Activated CD4-positive, alpha-beta T cell treated with anti-CD3 and anti-CD28 coated beads for 4 hours (primary cell): ENCODE measurements at places on chromosomes 12 and 14.

DNA sequence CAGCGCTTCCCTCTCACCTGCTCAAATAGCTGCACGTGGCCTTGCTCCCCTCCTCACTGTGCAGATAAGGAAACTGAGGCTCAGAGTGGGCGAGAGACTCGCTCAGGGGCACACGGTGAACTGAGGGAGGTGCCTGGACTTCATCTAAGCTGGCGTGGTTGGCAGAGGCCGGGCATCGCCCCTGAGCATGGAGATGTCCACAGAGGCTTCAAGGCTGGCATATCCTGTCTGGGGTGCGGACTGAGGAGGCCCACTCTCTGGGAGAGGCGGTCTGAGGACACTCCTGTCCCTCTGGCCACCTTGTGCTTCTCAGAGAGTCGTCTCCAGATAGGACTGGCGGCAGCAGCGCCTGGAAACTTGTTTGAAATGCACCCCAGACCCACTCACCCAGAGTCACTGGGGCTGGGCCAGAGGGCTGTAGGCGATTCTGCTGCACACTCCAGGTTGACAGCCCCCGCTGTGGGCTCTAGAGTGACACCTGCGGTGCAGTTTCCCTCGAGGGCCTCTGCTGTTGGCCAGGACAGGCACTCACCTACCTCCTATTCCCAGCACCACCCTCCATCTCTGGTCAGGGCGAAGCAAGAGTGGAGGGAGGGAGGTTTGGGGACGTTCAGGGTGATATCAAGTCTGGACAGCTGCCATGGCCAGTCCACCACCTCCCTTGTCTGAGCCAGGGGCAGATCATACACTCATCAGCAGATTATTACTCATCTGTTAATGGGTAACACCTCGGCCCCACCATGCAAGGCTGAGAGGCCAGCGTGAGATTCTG lies 11.2 kb upstream of the LBHD2 start:
- DNase-seq, result no peak

GRCh38 chr14:30528778-30529642 lies 29.9 kb upstream of the G2E3 start:
- DNase-seq, result no peak

DNA sequence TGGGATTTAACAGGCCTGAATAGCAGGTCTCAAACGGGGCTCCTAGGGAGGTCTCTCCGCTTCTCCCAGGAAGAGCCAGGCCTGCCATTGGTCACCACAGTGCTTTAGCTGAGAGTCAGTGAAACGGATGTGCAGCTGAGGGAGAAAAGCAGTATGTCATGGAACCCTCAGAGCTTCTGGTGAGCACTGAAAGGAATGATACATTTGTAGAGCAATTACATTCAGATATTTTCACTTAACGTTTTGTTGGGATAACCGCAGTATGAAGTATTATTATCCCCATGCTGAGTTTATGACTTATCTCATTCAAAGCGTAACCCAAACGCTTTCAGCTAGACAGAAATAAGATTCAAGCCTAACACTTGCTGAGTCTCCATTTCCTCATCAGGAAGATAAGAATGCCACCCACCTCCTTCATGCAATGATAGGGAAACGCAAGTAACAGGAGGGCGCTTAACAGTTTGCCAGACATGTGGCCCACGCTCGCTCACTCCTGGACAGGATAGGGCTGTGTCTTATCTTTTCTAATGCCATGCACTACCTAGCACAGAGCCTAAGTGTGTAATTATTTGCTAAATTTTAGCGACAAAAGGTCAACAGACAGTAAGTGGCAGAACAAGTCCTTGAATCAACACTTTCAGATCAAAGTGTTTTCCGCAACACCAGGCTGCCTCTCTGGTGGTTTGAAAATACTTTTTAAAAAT lies 28.2 kb downstream of the DAD1 start:
- peak; percentile 34 for DNase-seq

GRCh38 chr12:90102957-90103652 lies 394.5 kb upstream of the ATP2B1 start:
- peak; percentile 3 for DNase-seq

DNA sequence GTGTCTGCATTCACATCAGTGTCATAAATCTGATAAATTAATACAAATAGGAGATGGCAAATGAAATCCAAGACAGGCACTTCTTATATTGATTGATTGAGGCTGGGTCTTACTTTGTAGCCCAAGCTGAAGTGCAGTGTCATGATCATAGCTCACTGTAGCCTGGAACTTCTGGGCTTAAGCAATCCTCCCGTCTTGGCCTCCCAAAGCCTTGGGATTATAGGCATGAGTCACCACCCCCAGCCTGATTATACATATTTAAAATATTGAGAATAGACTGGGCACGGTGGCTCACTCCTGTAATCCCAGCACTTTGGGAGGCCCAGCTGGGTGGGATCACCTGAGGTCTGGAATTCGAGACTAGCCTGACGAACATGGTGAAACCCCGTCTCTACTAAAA lies 51.3 kb downstream of the MARK3 start:
- DNase-seq, result no peak

- DNase-seq, result no peak
These were observed 34.5 kb upstream of the FRS2 start for GRCh38 chr12:69435644-69436043.

DNA sequence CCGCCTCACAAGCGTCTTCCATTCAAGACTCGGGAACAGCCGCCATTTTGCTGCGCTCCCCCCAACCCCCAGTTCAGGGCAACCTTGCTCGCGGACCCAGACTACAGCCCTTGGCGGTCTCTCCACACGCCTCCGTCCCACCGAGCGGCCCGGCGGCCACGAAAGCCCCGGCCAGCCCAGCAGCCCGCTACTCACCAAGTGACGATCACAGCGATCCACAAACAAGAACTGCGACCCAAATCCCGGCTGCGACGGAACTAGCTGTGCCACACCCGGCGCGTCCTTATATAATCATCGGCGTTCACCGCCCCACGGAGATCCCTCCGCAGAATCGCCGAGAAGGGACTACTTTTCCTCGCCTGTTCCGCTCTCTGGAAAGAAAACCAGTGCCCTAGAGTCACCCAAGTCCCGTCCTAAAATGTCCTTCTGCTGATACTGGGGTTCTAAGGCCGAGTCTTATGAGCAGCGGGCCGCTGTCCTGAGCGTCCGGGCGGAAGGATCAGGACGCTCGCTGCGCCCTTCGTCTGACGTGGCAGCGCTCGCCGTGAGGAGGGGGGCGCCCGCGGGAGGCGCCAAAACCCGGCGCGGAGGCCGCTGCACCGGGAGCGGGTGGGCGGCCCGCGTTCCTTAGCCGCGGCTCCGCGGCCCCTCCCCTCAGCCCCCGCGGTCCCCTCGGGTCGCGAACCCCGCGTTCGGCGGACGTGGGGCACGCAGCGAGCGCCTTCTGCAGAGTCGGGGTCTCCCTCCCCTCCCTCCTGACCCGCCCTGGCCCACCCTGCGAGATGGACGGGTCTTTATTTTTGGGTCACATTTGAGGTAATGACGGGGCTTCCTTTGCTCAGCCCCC lies at the start of gene UBC:
UBC (minus strand) TSS at position 259 of the 847 bp plus-strand sequence. CDS start 879 bp downstream, outside the sequence.
- DNase-seq, result peak; percentile 93

- DNase-seq, result peak; percentile 61
These were observed 109.2 kb upstream of the EGLN3 start for GRCh38 chr14:34059925-34060650.

DNA sequence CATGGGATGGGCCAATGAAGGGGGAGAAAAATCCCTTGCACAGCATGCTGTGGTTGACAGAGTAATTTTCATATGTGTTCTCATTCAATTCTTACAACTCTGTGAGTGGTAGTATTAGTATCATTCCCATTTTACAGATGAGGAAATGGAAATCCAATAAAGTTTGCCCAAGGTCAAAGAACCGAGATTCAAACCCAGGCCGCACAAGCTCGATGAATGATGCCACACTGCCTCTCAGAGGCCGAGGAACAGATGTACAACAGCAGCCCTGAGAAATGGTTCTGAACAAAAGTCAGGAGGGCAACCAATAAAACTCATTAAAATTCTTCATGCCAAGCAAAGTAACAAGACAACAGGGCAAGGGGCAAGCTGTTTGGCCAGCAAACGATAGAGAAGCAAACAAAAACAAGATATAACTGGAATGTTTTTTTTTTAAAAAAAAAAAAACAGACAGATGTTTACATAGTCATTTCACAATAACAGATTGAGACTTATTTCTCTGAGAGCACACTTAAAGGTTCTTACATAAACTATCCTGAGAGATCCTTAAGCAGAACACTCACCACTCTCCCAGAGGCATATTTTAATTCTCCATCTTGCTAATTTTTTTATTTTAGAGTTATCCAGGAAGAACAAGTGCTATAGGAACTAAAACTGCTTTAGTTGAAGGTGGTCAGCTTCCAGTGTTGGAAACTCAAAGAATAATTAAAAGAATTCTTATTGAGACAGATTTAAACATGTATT lies 85.8 kb downstream of the EXOC5 start:
- DNase-seq, result no peak

DNA sequence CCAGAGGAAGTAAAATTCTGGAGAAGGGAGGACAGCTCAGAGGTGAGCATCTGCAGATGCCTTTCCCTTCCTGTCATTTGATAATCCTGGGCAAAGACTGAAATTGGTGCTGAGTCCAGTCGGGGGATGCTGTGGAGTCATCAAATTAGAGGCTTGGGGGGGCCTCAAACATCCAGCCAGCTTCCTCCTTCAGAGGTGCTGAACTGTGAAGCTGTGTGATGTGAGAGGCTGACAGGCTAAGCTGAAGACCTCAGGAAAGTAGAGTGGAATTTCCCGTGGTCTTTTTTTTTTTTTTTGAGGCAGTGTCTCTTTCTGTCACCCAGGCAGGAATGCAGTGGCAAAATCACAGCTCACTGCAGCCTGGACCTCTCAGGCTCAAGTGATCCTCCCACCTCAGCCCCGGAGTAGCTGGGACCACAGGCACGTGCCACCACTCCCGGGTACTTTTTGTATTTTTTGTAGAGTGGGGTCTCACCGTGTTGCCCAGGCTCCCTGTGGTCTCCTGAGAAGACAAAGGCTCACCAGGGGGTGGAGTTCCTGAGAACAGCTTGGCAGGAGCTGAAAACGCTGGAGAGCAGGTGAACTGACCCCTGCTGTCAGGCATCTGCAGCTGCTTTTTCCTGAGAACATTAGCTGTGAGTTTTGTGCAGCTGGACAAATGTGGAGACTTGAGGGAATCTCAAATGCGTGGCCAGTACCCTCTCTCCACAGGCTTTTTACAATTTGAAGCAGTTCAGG lies 6.1 kb upstream of the TCL1B start:
- DNase-seq, result no peak

DNA sequence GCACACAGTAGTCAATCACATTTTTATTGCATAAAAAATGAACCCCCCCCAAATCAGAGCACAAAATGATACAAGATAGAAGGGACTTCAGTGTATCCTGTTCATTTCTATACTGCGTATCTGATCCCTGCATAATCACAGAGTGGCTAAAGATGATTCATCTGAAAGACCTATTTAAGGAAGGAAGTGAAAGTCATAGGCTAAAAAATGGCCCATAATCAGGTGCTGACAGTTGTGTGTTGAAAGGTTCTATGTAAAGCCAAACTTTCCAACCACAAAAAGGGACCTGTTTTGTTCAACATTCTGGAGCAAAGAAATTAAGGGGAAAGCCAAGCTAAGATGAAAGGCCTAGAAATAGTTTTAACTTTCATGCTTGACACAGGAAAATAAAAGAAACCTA lies 147.8 kb upstream of the ATP2B1 start:
- DNase-seq, result no peak

DNA sequence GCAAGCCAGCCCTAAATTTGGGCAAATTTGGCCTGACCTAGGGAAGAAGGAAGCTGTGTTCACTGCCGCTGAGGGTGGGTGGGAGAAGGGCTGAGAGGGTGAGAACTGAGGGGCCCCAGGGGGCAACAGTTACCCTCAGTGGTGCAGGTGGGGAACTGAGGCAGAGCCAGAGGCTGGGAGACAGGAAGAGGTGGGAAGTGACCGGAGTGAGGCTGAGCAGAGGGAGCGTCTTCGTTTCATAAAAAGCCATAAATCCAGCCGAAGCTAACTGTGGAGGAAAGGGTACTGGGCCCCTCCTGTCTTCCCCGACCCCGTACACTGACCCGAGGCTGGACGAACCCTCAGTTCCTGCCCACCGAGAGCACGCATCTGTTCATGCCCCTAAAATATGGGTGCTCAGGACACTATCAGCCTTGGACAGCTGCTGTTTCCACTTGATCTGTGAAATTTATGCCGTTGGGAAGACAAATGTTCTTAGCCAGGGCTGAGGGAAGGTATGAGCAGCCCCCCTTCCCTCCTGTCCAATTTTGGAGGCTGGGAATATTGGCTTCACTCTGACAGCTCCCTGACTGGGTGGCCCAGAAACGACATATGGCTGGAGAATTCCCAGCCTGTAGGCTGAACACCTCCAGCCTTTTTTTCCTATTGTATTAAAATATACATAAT lies 116.5 kb downstream of the KIF26A start:
- no peak for DNase-seq

- DNase-seq, result no peak
These were observed 41.9 kb downstream of the MMAB start for GRCh38 chr12:109531411-109531810.

- DNase-seq, result no peak
These were observed 158.4 kb upstream of the MYL2 start for GRCh38 chr12:111078731-111079130.

- DNase-seq, result no peak
These were observed 94.2 kb upstream of the FGD4 start for GRCh38 chr12:32305163-32305562.

- no peak for DNase-seq
These were observed 223.7 kb downstream of the ZFP36L1 start for GRCh38 chr14:68568907-68569897.

DNA sequence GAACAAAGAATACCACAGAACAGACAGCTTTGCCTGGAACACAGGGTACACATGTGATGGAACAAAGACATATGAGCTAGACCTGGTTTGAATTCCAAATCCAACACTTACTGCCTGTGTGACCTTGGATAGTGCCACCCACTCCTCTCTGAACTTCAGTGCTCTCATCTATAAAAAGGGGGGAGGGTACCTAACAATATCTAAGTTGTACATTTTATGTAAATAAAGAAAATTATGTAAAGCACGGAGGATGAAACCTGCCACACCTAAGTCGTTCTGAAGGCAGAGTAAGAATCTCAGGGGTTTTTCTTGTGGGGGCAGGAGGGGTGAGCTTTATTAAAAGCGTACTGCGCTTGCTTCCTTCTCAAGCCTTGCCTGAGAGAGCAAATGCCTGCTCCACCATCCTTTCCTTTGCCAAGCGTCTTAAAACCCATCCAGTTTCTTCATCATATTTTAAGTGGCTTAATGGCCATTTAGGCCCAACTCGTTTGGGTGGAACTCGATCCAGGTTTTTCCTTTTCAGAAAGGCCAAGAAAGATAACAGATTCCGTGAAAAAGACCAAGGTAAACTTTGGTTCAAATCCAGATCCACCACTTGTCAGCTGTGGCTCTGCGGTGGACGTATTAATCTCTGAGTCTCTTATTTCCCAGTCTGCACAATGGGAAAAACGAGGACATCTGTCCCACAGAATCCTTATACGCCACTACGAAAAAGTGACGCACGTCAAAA lies 946 bp downstream of the DDX24 start:
- DNase-seq, result peak; percentile 11

DNA sequence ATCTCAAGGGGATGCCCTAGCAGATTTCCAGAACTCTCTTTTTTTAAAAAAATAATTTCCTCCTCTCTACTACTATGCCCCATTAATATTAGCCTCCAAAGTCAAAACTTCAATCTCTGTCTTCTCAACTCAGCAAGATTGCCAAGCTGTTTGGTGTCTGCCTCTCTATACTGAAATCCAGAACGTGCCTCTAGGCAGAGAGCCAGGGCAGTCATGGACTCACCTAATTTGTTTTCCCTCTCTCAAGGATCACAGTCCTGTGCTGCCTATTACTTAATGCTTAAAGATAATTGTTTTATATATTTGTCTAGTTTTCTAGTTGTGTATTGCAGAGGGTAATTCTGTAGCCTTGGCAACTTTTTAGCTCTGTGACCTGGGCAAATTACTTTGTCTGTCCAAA lies 74.7 kb downstream of the E2F7 start:
- DNase-seq, result no peak
